Left ventricle myocardium superior (tissue), 1 donor: ENCODE measurements at places on chromosomes 2 and 18. TPM values are rescaled to one million over a fixed set of nuclear protein-coding genes. Genes with fewer than 3 reads are reported as not detected.

Gene ACTR1B
- 60.1 TPM for total RNA-seq

Gene LYPD1
- not detected for total RNA-seq

Gene RABL2A
- total RNA-seq, result 5.3 TPM

- no peak for DNase-seq
Observed at GRCh38 chr2:151111599-151112278, 149.9 kb downstream of the RBM43 start.

GRCh38 chr18:72783530-72783929 is 84.3 kb downstream of the NETO1 start:
- no peak for DNase-seq

DNA sequence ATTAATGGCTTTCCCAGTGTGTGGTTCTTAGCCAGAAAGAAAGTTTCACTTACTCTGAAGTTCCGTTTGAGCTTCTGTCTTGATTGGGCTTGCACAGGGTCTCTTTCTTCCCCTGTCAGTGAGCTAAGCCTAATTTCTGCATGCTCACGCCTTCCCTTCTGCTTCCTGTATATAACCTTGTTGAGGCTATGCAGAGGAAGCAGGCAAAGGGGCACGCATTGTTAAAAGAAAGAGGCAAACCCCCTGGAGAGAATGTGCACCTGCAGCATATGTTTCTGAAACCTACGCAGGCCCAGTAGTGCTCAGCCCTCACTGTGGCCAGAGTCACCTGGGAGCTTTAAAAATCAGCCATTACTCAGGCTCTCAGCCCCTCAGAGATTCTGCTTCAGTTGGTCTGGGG is 14.5 kb upstream of the PLA2R1 start:
- no peak for DNase-seq

Gene TGFA
- total RNA-seq, result 1.1 TPM

DNA sequence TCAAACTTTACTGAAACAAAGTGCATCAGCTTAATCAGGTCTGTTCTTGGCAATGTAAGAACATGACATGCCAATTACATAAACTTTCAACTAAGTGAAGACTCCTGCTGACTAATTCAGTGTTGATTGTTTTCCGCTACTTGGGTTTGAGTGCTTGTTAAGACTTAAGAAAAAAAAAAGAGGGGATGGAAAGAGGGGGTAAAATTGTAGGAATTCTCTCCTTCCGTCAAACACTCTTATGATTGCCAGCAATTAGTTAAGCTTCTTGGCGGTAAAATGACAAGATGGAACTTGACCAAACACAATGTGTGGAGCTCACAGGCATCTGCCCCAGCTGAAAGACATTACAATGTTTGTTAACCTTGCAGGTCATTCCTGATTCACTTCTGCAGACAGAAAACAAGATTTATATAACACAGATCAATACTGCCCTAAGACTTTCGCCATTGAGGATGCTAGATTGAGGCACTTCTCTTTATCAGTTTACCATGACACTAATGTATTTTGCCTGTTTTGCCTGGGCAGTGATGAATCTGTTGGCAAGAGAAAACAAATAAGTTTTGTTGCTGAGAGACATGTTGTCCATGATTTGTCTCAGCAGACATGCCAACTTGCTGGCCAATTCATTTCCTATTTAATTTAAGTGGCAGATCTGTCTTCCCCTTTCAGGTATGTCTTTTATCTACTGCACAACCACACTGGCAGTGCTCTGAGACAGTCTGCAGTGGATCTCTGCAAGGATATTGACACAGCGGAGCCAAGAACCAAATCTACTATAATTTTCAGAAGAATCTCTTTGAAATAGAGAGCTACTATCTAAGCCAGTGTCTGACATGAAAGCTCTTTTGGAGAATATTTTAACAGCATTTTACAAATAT is 410.0 kb upstream of the KCNH7 start:
- no peak for DNase-seq

GRCh38 chr18:78596794-78597345 is 382.7 kb upstream of the SALL3 start:
- DNase-seq, result no peak

- no peak for DNase-seq
Observed at GRCh38 chr18:54327818-54328217, 29.8 kb downstream of the STARD6 start.

Gene LYG1
- total RNA-seq, result 0.77 TPM

DNA sequence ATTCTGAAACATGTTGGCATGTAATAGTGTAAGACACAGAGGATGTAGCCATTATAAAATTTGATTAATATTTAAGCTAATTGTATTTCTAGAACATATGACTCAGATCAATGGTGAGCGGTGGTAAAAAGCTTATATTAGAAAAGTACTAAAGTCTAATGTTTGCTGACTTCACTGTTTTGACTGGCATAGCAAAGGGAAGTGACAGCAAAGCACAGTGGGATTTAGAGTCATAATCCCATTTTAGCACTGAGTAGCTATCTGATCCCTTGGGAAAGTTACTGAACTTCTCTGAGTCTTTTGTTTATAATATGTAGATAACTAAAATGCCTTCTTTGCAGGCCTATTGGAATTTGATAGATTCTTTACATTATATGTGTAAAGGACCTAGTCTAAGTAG is 60.4 kb downstream of the KIAA1328 start:
- no peak for DNase-seq

DNA sequence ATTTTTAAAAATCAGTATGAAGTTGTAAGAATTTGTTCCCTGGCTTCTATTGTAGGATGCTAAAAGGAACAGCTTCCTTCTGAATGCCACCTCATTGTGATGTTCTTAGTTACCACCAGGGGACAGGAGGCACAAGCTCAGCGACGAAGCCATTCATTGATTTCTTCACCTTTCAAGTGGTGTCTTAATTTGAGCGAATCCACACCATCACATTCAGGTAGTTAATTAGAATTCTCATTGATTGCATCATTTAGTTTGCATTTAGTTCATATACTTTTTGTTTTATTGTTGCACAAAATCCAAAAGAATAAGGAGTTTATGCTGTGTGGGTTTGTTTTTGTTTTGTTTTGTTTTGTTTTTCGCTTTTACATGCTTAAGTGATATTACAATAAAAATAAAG is 23.1 kb downstream of the CYP27C1 start:
- no peak for DNase-seq

- DNase-seq, result no peak
Observed at GRCh38 chr2:50535256-50535655, 496.7 kb downstream of the NRXN1 start.

Gene TBR1
- total RNA-seq, result not detected

Gene SPATA3
- total RNA-seq, result not detected

DNA sequence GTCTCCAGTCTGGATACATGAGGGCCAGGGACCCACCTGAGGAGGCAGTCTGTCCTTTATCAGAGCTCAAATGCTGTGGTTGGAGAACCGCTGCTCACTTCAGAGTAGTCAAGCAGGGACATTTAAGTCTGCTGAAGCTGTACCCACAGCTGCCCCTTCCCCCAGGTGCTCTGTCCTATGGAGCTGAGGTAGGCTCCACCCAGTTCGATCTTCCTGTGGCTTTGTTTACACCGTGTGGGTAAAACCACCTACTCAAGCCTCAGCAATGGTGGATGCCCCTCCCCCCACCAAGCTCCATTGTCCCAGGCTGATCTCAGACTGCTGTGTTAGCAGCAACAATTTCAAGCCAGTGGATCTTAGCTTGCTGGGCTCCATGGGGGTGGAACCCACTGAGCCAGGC is 731.4 kb upstream of the HS6ST1 start:
- no peak for DNase-seq

DNA sequence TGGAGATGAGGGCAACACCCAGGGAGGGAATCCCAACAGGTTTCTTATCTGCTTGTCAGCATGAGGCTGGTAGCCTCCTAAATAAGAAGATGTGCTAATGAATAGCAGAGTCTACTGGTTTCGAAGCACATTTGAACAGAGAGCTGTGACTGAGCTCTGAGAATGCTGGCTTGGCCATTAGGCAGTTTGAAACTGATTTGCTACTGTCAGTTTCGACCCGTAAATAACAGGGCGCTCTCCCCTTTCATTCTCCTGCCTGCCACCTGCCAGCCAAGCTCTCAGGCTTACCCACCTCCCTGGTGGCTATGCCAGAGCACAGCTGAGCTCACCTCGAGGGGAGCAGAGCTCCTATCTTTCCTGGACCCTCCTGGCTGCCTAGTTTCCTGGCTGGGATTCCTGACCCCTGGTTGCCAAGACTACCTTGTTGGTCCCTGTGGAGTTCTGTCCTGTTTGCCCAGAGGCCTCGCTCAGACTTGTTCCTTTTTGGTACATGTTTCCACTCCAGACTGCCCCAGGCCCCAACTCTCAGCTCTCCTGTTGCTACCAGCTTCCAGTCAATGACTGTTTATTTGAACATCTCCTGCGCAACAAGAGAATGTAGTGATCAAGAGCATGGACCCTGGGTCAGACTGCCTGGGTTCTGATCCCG is 102.3 kb upstream of the ALPP start:
- DNase-seq, result no peak

GRCh38 chr18:79608069-79608468 is 71.5 kb upstream of the CTDP1 start:
- DNase-seq, result peak; percentile 3

Gene CNDP1
- total RNA-seq, result not detected

Gene UCN
- total RNA-seq, result 0.55 TPM

Gene VWA3B
- not detected for total RNA-seq

Gene CXCR1
- 0.69 TPM for total RNA-seq

GRCh38 chr2:239259173-239259572 is 141.6 kb downstream of the HDAC4 start:
- DNase-seq, result no peak

Gene RTKN
- total RNA-seq, result 21.4 TPM

DNA sequence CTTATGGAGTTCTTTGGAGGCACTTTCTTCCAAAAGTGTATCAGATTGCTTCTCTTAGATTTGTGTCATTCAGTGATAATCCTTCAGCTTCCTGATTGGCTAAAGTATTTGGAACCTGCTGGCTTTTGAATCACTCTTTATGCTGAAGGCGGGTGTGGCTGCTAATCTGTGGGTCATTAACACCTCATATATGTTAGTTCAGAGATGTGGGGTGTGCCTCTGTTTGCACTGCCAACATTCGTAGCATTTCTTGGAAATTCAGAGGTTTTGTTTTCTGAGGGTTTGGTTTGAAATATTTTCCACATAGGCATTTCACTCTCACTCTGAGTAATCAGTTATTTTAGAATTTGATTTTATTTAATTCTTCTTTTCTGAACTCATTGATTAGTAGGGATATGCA is 1604.4 kb upstream of the ACVR2A start:
- DNase-seq, result no peak

Gene ASB3
- 11.7 TPM for total RNA-seq

DNA sequence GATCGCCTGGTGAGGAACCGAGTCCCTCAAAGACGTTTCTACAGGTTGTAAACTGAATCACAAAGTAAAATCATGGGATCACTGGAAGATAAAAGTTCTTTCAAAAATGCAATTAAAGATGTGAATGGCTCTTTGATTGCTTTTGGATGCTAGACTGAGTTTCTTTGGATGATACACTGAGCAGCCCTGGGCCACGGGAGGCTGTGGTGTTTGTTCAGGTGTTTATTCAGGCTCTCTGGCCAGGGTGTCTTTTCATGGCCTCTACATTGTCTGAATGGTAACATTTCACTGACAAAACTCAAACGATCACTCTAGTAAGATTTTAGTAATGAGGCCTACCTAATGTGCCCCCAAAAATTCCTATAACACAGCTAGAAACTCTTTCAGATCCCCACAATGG is 48.4 kb upstream of the SPATS2L start:
- DNase-seq, result no peak

Gene NT5DC4
- not detected for total RNA-seq

GRCh38 chr2:229475778-229476177 is 204.7 kb upstream of the PID1 start:
- DNase-seq, result no peak

Gene PLCD4
- total RNA-seq, result 0.55 TPM

DNA sequence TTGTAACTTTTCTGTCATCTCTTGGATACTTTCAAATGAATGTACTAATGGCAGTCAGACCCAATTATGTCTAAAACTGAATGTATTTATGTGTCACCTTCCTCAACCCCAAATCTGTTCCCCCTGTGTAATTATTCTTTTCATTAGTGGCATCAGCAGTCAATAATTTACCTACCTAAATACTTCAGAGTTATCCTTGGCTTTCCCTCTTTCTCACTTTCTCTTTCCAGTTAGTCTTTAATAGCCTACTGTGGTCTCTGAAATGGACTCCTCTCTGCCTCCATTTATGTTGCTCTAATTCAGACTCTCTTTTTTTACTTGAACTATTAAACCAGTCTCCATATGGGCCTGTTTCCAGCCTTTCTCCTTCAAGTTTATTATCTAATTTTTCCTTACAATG is 21.0 kb downstream of the C18orf63 start:
- no peak for DNase-seq

Gene REG1B
- not detected for total RNA-seq

Gene GALR1
- not detected for total RNA-seq

DNA sequence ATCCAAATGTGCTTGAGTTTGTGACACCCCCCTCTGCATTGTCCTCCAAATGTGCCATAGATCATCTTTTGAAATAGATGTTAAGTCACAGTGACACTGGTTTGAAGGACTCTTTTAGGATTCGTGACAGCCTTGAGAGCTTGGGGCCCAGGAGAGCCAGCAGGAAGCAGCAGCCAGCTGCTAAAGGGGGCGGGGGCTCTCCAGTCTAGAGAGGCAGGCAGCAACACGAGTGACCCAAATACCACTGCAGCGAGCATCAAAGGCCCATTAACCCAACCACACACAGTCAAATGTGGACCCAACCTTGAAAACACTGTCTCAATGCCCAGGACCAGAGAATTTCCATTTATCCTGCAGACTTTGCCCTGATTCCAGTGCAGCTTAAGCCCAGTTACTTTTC is 75.6 kb downstream of the ZBTB7C start:
- DNase-seq, result no peak

DNA sequence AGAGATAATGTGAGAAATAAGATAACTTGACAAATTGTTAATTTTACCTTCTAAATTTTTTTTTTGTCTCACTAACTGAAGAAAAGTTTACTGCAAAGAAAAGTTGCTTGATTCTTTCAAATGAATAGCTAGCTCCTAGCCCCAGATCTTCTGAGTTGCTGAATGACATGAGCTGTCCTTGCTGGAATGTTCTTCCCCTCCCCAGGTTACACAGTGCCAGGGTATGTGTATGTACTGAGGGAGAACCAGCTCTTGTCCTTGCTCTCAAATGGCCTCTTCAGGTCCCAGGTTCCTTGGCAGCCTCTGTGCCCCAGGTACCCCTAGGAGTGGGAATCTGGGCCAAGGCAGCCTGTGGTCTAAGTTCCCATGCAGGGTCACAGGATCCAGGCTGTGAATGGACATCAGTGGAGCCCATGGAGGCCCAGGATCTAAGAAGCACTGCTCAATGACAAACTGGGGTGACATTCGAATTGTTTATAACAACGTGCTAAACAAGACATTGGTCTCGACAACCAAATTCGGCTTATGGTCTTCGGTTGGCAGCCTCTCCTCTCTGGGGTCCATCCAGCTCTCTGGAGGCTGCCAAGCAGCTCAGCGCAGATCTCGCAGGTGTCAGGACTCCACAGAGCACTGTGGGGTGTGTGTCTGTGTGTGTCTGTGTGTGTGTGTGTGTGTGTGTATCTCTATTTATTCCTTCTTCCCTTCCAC is 17.1 kb upstream of the INO80C start:
- no peak for DNase-seq

- no peak for DNase-seq
Observed at GRCh38 chr2:14746133-14746532, 113.6 kb downstream of the LRATD1 start.
